ENCODE measurements at places on chromosomes 12 and 14. TPM values are rescaled to one million over a fixed set of nuclear protein-coding genes. Genes with fewer than 3 reads are reported as not detected.
A peak's percentile ranks its signal among the peaks of the same experiment; 100 is the strongest.

- H3K27me3 ChIP-seq: no peaks in the 10 kb centered on the region
- H3K27ac ChIP-seq: peak overlapping the region; percentile 68
- peaks cover 49% of the 10 kb centered on the region for H3K4me1 ChIP-seq
- DNase-seq: no peak
- H3K4me3 ChIP-seq: no peak overlapping the region
- no peaks in the 10 kb centered on the region for H3K36me3 ChIP-seq
Measured at GRCh38 chr12:20549108-20549719, 145.9 kb upstream of the SLCO1C1 start.

DNA sequence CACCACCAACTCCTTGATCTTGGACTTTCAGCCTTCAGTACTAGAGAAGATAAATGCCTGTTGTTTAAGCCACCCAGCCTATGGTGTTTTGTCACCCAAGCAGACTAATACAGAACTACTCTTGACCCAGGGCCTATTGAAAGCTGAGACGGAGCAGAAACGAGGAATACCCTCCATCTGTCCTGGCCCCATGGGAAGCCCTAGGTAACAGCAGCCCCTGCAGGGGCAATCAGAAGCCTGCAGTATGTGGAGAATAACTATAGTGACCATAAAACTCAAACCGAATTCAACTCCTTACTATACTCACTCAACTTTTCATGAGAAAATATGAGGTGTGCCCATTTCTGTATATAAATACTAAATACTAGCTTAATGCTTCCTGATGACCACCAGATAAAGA, 307.4 kb downstream of the NUAK1 start:
- H3K36me3 ChIP-seq: no peaks in the 10 kb centered on the region
- no peak overlapping the region for H3K27ac ChIP-seq
- H3K4me1 ChIP-seq: no peaks in the 10 kb centered on the region
- H3K27me3 ChIP-seq: no peaks in the 10 kb centered on the region
- no peak overlapping the region for H3K4me3 ChIP-seq

DNA sequence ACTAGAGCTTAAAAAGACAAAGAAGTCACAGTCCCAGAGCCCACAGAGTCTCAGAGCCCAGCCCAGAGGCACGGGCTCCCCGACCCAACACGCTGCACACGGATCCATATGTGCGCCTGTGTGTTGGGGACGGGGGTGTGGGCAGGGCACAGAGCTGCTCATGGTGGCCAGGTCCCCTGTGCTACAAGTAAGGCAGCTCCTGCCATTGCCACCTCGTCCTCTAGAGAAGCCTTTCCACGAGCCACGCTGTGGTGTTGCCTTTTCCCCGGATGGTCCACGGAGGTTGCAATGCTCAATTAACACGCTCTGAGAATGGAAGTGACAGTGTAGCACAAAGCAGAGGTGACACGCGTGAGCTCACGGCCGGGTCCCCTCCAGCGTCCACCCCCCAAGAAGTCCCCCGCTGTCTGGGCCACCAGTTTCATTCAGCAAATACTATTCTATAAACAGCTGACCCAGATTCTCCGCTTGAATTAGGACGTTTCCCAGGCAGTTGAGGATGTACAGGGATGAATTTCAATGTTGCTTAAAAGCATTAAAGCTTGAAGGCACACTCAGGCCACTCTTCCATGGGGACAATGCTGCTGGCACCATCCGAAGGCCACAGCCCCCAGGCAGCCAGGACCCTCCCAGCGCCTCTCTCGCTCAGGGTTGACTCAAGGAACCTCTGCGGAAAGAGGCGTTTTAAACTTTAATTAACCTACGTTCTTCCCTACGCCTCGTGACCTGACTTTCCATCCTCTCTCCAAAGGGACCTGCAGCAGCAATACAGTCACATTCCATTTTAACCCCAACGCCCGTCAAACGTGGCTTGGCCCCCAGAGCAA, 22.7 kb upstream of the EIF5 start:
- no peaks in the 10 kb centered on the region for H3K27me3 ChIP-seq
- no peaks in the 10 kb centered on the region for H3K4me1 ChIP-seq
- H3K36me3 ChIP-seq: no peaks in the 10 kb centered on the region
- H3K27ac ChIP-seq: no peak overlapping the region
- no peak overlapping the region for H3K4me3 ChIP-seq
- DNase-seq: no peak

- no peaks in the 10 kb centered on the region for H3K27me3 ChIP-seq
- no peak overlapping the region for H3K4me3 ChIP-seq
- no peaks in the 10 kb centered on the region for H3K4me1 ChIP-seq
- no peak overlapping the region for H3K27ac ChIP-seq
Measured at GRCh38 chr14:56059054-56059453, 59.2 kb upstream of the PELI2 start.

- no peak overlapping the region for H3K27ac ChIP-seq
- peaks cover 21% of the 10 kb centered on the region for H3K36me3 ChIP-seq
- H3K4me1 ChIP-seq: peaks cover 24% of the 10 kb centered on the region
- no peak overlapping the region for H3K4me3 ChIP-seq
Measured at GRCh38 chr14:100287202-100287997, 18.8 kb downstream of the SLC25A29 start.

The LPAR5 gene
- 1.9 TPM for total RNA-seq

The CLEC14A gene
- 35.0 TPM for total RNA-seq

GRCh38 chr14:100328495-100329163, 5.5 kb downstream of the SLC25A47 start:
- H3K4me3 ChIP-seq: no peak overlapping the region
- DNase-seq: no peak
- H3K4me1 ChIP-seq: no peaks in the 10 kb centered on the region
- H3K27ac ChIP-seq: no peak overlapping the region
- H3K36me3 ChIP-seq: no peaks in the 10 kb centered on the region
- H3K27me3 ChIP-seq: no peaks in the 10 kb centered on the region

The BDKRB1 gene
- 0.39 TPM for total RNA-seq

The NOVA1 gene
- 13.2 TPM for total RNA-seq

DNA sequence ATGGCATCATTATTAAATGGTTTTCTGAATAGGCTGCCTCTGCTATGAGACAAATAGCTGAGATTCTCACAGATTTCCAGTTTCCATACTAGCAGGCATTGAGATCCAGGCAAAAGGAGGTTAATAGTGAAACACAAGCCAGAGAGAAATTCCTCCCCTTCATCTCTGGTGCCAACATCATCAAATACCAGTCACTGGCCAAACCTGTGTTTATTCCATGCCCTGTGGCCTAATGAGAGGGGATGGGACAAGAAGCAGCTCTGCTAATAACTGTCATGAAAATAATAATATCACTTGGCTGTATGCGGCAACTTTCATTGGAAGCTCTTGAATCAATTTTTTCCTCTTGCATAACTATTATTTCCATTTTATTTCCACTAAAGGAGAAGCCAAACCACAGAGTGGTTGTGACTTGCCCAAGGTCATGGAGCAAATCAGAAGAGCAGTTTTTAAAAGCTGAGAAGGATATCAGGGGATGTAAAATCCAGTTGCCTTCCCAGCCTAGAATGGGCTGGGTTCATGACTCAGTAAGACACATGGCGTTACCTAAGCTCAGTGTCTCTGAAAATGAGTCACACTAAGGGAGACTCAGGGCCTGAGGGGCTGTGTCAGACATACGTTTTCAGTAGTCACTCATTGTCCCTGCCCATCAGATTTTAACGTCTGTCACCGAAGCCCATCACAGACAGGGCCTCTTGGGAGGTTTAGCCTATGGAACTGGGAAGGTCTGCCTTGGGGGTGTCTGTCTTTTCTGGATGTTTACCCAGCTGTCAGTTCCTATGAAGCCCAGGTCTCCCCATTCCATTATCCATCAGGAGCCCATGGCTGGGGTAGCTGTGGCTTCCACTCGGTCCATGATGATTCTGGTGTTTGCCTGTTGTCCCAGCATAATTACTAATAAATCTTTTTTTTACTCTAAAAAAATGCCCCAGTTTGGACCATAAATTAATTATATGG, 208.8 kb upstream of the EEA1 start:
- H3K27me3 ChIP-seq: no peaks in the 10 kb centered on the region
- H3K27ac ChIP-seq: peak overlapping the region; percentile 74
- no peak overlapping the region for H3K4me3 ChIP-seq
- H3K36me3 ChIP-seq: no peaks in the 10 kb centered on the region

DNA sequence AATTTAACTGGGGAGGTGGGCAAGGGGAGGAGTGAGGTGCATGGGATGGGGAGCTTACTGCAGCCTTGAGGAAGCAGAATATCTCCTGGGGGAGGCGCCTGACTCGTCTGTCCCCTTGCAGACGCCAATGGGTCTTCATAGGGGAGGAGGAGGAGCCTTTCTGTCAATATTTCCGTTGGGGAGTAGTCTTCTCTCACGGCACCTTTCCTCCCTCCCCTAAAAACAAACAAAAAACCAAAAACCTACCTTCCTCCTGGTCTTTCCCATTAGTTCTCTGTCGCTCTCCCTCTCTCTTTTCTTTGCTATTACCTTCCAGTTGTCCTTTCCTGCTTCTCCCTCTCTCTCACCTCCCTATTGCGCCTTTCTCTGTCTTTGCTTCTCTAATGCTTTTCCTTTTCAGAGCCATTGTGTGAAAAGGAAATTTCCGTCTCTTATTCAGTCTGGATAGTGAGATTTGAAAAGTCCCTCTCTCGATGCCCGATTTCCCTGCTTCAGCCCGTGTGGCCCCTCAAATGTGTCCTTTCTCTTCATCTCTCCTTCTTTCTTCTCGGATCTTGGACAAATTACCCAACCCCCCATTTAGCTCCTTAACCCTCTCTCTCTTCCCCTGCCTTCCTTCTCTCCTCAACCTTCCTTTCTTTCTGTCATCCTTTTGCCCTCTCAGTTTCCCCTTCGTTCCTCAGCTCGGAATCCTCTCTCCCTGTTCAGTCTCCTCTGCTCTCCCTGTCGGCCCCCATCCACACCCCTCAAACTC, 5.9 kb downstream of the GPR84 start:
- H3K4me3 ChIP-seq: peak overlapping the region; percentile 69
- H3K4me1 ChIP-seq: peaks cover 22% of the 10 kb centered on the region
- H3K36me3 ChIP-seq: no peaks in the 10 kb centered on the region
- no peaks in the 10 kb centered on the region for H3K27me3 ChIP-seq

DNA sequence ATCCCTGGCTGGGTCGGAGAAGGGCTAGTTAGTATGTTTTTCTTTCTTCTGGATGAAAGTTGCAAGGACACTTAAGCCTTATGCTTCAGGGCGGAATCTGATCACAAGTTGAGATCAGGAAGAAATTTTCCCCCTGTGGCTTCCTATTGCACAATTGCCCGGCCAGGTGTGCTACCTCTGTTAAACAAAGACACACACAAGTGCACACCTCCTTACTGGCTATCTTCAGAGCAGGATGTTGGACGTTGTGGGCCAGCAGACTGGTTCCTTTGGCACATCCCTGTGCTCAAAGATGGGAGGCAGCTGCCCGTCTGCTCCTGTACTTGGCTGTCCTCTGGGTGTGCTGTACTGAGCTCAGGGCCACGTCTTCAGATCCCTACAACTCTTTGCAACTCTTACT, 19.1 kb downstream of the ETV6 start:
- H3K27me3 ChIP-seq: no peaks in the 10 kb centered on the region
- no peak for DNase-seq

DNA sequence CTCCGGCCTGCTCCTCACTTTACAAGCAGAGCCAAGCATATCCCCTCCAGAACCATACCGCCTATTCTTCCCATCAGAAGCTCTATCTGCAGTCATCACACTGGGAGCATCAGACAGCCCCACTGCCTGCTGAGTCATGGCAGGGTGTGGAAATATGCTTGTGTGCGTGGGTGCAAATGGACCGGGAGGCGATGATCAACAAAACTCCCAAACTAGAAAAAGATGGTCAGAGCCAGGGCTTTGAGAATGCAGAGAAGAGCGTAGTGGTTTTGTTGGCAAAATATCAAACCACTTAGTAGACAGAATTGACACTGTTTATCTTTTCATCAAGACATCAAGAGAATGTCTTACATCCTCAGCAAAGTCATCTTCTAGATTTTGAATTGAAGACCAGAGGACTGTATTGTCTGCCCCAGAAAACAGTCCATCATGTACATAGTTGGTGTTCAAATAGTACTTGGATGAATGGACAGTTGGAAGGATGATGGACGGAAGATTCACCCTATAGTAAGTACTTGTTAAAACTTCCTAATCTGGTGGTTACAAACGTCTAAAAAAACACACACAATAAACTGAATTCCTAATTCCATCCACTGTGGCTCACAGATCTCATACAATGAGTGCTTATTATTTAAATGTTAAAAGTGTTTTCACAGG, 54.9 kb downstream of the VWF start:
- no peak overlapping the region for H3K4me3 ChIP-seq
- H3K27ac ChIP-seq: peak overlapping the region; percentile 26
- H3K4me1 ChIP-seq: peaks cover 19% of the 10 kb centered on the region
- no peaks in the 10 kb centered on the region for H3K27me3 ChIP-seq

GRCh38 chr12:105419606-105420005, 89.1 kb downstream of the C12orf75 start:
- DNase-seq: no peak
- H3K27me3 ChIP-seq: no peaks in the 10 kb centered on the region
- H3K4me1 ChIP-seq: no peaks in the 10 kb centered on the region
- H3K27ac ChIP-seq: no peak overlapping the region
- H3K36me3 ChIP-seq: no peaks in the 10 kb centered on the region

GRCh38 chr14:51653775-51654532, 2.2 kb downstream of the FRMD6 start:
- no peaks in the 10 kb centered on the region for H3K36me3 ChIP-seq
- peak overlapping the region; percentile 91 for H3K27ac ChIP-seq
- H3K4me1 ChIP-seq: peaks cover 62% of the 10 kb centered on the region
- H3K4me3 ChIP-seq: peak overlapping the region; percentile 82
- no peaks in the 10 kb centered on the region for H3K27me3 ChIP-seq
- DNase-seq: no peak

DNA sequence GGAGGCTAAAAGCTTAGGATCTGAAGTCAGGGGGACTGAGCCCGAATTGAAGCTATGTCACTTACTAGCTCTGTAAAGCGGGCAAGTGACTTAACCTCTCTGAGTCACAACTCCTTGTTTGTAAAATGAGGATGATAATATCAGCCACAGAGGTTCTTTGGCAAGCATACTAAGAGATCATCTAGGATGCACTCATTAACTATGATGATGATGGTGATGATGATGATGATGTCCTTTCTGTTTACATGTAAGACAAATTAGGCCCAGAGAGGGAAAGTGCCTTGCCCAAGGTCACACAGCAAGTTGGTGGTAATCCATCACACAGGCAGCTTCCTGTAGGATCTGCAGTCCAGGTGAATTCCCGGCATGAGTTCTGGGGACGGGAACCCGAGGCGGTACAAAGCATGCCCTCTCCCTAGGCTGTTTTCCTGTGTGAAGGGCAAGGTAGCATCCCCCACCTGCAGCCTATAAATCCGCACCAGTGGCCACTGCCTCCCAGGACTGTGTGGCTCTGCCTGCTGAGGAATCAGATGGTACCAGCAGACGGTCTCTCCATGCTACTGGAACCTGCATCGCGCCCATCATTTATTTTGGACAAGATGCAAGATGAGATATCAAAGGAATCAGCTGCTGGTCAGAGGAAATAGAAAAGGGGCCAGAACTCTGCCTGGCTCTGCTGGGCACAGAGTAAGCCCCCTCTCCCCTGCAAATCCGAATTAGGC, 55.2 kb downstream of the MAP1LC3B2 start:
- H3K4me1 ChIP-seq: no peaks in the 10 kb centered on the region
- H3K4me3 ChIP-seq: no peak overlapping the region
- no peaks in the 10 kb centered on the region for H3K36me3 ChIP-seq
- DNase-seq: no peak
- H3K27ac ChIP-seq: no peak overlapping the region

All from esophagus muscularis mucosa (tissue), 4 donors.